ENCODE measurements at places on chromosomes 3 and 15. TPM values are rescaled to one million over a fixed set of nuclear protein-coding genes. Genes with fewer than 3 reads are reported as not detected.

The GCSAM gene
- 28.5 TPM for total RNA-seq

The OXTR gene
- total RNA-seq = 1.3 TPM

The RASSF1 gene
- total RNA-seq = 39.4 TPM

The SPSB4 gene
- total RNA-seq = not detected

The DNAH1 gene
- 32.1 TPM for total RNA-seq

The CHRNA3 gene
- total RNA-seq = not detected

The CIDEC gene
- total RNA-seq = not detected

The C3orf49 gene
- not detected for total RNA-seq

The PLA2G4E gene
- total RNA-seq = not detected

The CD47 gene
- total RNA-seq = 134 TPM

The RYR3 gene
- total RNA-seq = not detected

The PCOLCE2 gene
- not detected for total RNA-seq

The LRRIQ4 gene
- 0.12 TPM for total RNA-seq

The CHRNA5 gene
- total RNA-seq = 0.62 TPM

The CLRN1 gene
- not detected for total RNA-seq

The FBXW12 gene
- not detected for total RNA-seq

The TNFAIP8L3 gene
- total RNA-seq = not detected

The NAALADL2 gene
- 1.4 TPM for total RNA-seq

The TMCO5A gene
- not detected for total RNA-seq

The MESP1 gene
- total RNA-seq = 1.2 TPM

The DPPA2 gene
- not detected for total RNA-seq

The NR1I2 gene
- total RNA-seq = 0.62 TPM

The BCL2A1 gene
- 27.3 TPM for total RNA-seq

The DHX30 gene
- total RNA-seq = 89.7 TPM

The GPR160 gene
- 7.5 TPM for total RNA-seq

The CPA3 gene
- total RNA-seq = not detected

The CCDC14 gene
- 37.3 TPM for total RNA-seq

The DAZL gene
- not detected for total RNA-seq

The LRRC2 gene
- 0.35 TPM for total RNA-seq

The P2RY1 gene
- total RNA-seq = 1.2 TPM

The LMCD1 gene
- total RNA-seq = not detected

The TMIE gene
- total RNA-seq = 0.25 TPM

The PPARG gene
- 0.61 TPM for total RNA-seq

The ULK3 gene
- total RNA-seq = 55.7 TPM

The C3orf22 gene
- total RNA-seq = not detected

The POMGNT2 gene
- 7.3 TPM for total RNA-seq

The ACOX2 gene
- total RNA-seq = not detected

The METTL6 gene
- total RNA-seq = 19.1 TPM

The RBP2 gene
- total RNA-seq = not detected

The XCR1 gene
- total RNA-seq = 0.88 TPM

The TM4SF4 gene
- not detected for total RNA-seq

The ADAMTS7 gene
- total RNA-seq = not detected

The LAMB2 gene
- total RNA-seq = 1.6 TPM

The DPPA4 gene
- 0.77 TPM for total RNA-seq

The TMEM207 gene
- total RNA-seq = not detected

The SH2D7 gene
- total RNA-seq = not detected

The STIMATE gene
- 44.9 TPM for total RNA-seq

The DUOX1 gene
- total RNA-seq = not detected

The TICRR gene
- 0.11 TPM for total RNA-seq

The GOLGA8G gene
- not detected for total RNA-seq

The RTP1 gene
- not detected for total RNA-seq

The GATM gene
- 2.4 TPM for total RNA-seq

The ZDHHC23 gene
- 3.2 TPM for total RNA-seq

The STRIT1 gene
- total RNA-seq = not detected

The IGDCC3 gene
- not detected for total RNA-seq

The PLAAT1 gene
- total RNA-seq = not detected

The BNC1 gene
- total RNA-seq = not detected

The CCR9 gene
- 0.61 TPM for total RNA-seq

The SPTBN5 gene
- 3.0 TPM for total RNA-seq
